Anterior cingulate cortex (tissue), 58 donors: ENCODE measurements at places on chromosomes 16 and 17.

DNA sequence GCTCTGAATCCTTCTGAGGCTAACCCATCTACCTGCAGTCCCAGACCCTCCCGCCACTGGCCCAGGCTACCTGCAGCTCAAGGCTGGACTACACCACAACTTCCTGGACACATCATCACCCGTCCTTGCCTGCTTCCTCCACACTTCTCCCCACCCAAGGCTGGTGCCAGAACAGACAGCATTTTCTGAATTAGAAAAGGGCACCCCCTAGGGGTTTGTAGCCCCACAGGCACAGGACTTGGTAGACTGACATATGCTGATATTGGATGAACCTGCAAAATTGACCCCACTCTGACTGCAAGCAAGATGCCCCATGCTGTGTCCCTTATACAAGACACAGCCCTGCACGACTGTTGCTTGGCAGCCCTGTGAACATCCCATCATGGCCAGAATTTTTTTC, 271.5 kb upstream of the C16orf82 start:
- DNase-seq = no peak

DNA sequence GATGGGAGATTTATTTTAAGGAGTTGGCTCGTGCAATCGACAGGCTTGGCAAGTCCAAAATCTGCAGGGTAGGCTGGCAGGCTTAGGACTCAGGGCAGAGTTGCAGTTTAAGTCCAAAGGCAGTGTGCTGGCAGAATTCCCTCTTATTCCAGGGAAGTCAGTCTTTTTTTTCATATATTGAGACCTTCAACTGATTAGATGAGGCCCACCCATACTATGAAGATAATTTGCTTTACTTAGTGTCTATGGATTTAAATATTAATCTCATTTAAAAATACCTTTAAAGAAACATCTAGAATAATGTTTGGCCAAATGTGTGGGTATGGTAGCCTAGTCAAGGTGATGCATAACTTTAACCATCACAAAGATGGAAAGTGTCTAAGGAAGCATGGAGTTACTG, 99.8 kb downstream of the CNTNAP4 start:
- no peak for DNase-seq

DNA sequence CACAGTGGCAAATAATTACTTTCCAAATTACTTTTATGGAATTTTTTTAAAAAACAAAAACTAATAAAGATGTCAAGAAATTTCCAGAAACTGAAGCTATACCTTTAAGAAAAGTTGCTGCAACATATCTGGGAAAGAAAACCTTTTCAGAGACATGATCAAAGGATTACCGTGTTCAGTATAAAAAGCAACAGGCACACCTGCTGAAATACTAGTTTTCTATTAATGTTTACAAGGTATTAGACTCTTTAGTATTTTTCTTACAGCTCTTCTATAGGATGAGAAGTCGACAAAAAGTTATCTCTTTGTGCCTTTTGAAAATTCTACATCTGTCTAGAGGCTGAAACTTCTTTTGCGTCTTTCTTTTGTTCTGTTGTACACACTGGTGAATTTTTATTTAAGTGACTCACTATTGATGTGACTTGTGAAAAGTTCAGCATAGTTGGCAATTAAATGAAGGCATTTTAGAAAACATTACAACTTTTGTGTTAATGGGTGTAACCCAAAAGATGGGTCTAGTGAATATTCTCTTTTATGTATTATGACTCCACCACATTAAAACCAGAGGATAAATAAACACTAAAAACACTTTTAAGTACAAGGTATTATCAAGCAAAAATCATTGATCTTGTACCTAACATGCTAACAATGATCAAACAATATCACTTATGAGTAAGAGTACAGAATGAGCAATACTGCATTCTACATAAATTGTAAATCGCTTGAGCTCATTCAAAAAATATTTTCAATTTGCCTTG, 23.8 kb downstream of the NACA2 start:
- DNase-seq = no peak

DNA sequence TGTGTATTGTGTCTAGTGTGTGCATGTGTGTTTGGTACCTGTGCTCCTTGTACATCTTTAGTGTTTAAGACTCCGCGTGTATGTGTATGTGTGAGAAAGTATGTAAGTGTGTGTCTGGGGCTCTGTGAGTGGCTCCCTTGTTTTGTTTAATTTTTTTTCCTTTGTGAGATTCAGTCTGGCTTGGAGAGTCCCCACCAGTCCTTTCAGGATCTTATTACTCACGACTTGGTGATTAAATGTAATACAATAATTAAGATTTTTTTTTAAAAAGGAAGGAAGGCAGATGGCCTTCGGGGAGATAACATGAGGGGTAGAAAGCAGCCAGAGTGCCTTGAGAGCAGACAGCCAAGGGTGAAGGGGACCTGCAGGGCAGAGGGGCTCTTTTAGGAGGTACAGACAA, 33.9 kb downstream of the FZD2 start:
- no peak for DNase-seq

- no peak for DNase-seq
These were observed 13.0 kb downstream of the GPR142 start for GRCh38 chr17:74380086-74380958.

DNA sequence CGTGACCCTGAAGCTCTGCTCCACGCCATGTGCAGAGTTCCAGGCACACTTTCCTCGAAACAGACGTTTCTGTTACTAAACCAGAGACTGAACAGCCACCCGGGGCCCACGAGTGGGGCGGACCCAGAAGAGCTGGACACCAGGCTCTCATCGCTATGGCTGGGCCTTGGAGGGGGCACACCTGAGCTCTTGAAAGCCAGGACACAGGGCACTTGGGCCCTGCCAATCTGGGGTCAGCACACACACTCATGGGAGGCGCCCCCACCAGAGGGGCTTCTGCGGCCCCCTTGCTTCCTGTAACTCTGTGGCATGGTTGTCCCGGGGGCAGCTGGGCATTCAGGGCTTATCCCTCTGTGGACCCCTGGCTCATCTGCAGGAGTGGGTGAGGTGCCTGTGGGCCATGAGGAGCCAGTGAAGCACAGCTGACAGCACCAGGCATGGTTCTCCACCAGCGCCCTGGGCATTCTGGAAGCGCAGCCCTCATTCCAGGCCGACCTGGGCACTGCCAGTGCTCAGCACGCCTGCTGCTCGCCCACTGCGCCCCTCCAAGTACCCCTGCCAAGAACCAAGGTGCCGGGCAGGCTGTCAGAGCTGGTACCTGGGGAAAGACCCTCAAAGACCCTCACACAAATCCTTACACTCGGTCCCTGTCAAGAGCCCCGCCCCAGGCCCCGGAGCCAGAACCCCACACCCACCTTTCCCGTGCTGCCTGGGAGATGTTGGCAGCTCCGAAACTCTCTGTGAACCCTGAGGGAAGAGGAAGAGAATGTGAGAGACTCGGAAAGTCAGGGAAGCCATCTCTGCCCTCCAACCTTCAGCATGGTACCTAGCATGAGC, 61.1 kb downstream of the IL21R start:
- no peak for DNase-seq

DNA sequence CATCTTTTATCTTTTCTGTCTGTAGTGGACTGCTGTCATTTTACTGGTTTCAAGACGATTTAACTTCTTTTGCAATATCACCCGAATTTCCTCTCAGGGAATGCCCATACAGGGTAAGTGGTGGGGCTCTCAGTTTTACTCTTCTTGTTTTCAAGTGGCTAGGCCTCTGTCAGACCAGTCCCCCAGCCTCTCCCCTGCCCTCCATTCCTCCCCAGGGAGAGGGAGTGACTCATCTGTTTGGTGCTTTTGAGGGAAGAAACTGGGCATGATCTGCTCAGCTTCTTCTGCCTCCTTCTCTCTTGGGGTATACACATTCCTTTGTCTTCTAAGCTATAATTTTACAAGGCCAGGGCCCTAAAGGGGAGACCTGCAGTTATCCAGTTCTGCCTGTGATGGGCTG, 332.0 kb downstream of the CBLN1 start:
- no peak for DNase-seq

DNA sequence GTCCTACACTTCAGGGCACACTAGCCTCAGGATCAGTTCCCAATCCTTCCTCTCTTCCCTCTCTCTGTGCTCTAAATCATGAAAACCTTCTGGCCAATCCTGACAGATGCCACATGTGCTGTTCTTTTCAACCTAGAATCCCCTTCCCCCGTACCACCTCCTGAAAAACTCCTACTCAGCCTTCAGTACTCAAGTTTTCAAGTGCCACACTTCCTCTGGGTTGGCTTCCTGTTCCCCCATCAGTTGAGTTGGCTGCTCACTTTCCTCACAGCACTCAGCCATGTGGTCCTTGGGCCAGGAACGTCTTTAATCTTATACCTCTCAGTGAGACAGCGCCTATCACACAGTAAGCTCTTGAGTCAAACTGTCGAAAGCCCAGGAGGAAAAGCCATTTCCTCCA, 3.3 kb downstream of the ASPHD1 start:
- no peak for DNase-seq

DNA sequence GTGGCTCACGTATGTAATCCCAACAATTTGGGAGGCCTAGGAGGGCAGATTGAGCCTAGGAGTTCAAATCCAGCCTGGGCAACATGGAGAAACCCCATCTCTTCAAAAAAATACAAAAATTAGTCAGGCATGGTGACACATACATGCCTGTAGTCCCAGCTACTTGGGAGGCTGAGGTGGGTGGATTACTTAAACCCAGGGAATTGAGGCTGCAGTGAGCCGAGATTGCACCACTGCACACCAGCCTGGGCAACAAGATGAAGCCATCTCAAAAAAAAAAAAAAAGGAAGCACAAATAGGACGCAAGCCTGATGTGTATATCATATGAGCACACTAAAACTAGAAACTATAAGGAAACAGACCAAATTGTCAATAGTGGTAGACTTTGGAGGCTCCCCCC, 17.1 kb upstream of the FLCN start:
- no peak for DNase-seq

- peak; percentile 14 for DNase-seq
These were observed 1.0 kb downstream of the VEZF1 start for GRCh38 chr17:57986841-57987580.

DNA sequence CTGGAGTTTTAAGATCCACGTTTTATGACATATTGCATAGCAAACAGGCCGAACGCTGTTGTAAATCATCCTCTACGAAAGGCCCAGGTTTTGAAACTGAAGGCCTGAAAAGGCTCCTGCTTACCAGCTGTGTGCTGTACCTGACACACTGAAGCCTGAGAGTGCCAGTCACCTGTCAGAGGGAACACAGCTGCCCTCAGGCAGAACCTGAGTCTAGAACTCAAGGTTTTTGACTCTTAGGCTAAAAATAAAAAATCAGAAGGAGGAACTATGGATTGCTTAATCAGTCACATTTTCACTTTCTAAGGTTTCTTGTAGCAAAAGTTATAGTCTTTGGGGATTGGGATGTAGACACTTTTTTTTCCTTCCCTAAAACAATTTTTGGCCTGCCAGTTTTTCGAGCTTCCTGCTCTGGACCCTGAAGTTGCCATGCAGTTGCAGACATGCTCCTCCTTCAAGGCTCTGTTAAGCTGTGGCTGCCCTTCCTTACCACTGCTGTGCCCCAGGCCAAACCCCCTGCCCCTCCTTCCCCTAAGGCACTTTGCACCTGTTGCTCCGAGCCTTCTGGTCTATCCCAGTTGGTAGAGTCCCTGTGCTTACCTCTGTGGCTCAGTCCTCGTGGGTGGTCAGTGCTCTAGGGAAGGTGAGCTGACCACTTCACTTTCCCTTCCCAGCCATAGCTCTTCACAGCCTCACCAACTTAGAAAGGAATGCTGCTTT, 56.6 kb downstream of the TENT4B start:
- DNase-seq = no peak

- no peak for DNase-seq
These were observed 7.1 kb downstream of the P2RX5 start for GRCh38 chr17:3688852-3689261.

DNA sequence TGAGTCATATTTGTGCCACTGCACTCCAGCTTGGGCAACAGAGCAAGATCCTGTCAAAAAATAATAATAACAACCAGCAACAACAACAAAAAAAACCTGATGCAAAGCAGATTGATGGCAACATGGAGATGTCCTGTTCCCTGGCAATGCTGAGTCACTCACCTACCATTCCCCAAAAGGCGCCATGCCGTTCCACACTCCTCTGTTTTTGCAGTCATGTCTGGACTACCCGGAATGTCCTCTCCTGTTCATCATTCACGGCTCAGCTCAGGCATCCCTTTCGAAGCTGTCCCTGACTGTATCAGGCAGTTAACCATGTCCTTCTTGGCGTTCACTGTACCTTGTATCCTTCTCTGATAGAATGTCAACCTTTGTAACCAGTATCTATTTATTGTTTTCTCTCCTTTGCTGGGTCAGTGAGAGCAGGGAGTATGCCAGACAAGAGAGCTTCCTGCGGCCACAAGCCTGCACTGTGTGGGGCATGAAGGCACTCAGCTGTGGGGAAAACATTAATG, 147.7 kb downstream of the ABCC12 start:
- no peak for DNase-seq

- DNase-seq = no peak
These were observed 53.1 kb downstream of the HS3ST3B1 start for GRCh38 chr17:14353861-14354474.

- no peak for DNase-seq
These were observed 2.0 kb upstream of the CD300H start for GRCh38 chr17:74569020-74570003.
